ENCODE measurements at places on chromosomes 5 and 9.

- DNase-seq, result no peak
Measured at GRCh38 chr9:35695943-35696401, 6.2 kb upstream of the TPM2 start.

DNA sequence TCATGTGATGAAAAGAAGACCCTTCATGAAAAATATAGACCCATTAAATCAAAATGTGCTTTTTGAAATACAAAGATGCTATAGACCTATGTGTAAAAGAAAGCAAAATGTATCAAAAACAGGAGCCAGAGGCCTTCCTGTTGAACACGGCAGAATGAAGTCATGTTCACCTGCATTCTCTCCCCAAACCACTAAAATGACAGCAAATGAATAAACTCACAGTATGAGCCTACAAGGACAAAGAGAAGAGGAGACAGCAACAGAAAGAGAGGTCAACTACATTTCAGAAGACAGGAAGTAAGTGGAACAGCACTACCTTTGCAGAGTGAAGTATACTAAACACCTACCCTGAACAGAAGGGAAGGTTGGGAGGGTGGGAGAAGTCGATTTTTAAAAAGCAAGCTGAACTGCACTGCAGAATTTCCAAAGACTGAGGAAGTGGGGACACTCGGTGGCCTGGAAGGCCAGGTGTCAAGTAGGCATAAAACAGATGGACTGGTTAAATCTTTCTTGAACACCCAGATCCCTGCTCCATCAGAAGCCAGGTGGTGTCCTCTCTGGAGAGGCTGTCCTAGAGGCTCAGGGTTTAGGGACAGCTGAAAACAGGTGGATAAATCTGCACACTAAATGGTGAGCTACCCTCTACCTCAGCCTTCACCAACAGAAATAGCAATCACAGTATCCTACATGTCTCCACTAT, 48.9 kb downstream of the MED27 start:
- no peak for DNase-seq

DNA sequence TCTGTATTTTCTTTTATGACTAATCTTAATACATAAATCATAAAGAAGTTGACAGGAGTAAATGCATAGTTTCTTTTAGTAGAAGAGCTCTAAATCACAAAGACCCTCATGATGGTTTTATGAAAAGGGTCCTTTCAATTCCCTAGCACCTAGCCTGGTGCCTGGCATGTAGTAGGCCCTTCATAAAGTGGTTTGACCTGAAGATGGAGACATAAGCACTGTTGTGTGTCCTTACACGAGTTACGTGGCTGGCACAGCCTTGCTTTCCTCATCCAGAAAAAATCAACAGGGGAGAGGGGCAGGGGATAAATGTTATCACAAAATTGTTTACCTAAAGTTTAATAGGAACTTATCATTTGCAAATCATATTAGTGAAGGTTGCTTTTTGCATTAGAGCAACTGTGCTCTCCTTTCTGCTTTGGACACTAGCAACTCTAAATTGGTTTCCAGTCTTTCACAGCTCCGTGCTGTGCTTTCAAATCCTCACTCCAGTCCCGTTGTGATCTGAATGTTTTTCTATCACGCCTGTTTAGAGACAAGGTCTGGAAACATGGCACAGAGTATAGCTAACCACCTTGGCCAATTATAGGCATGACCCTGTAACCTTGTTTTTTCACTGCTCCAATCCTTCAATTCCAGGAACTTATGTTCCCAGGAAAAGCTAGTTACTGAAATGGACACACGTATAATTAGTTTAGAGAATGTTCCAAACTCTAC, 55.7 kb downstream of the ARL15 start:
- no peak for DNase-seq

DNA sequence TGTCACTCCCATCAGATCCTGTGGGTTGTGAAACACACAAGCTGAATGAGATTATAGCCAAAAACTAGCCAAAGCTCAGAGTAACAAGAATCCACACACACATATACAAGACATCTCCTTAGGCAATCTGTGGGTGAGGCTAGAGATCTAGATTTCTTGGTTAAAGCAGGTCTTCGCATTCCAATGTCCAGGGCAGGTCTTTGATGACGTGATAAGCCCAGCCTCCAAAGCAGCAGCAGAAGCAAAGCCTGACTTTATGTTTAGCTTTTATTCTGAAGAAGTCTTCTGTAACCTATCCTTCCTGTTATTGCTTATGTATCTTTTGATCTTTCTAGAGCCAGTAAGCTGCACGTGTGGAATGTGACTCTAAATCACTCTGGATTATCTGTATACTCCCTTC, 199.1 kb upstream of the SLC30A5 start:
- no peak for DNase-seq

- no peak for DNase-seq
Measured at GRCh38 chr9:127495884-127496555, 44.7 kb downstream of the LRSAM1 start.

Data from stimulated activated naive B cell treated with anti-CD40 and anti-IgM and Interleukin-4, amounts not matched to agents 10 μg/mL and 1 μg/mL and 100 μg/mL, for 72 hours (primary cell).